ENCODE measurements at places on chromosomes 1 and 21.

GRCh38 chr1:77076759-77077158 is 142.5 kb downstream of the PIGK start:
- H3K36me3 ChIP-seq: no peaks in the 10 kb centered on the region
- DNase-seq: no peak
- no peak overlapping the region for H3K27ac ChIP-seq
- no peaks in the 10 kb centered on the region for H3K27me3 ChIP-seq

GRCh38 chr1:203320591-203321272 is 15.4 kb downstream of the BTG2 start:
- H3K27ac ChIP-seq: peak overlapping the region; percentile 56
- H3K4me3 ChIP-seq: no peak overlapping the region
- no peaks in the 10 kb centered on the region for H3K36me3 ChIP-seq
- peaks cover 47% of the 10 kb centered on the region for H3K4me1 ChIP-seq

GRCh38 chr1:109763646-109764415 is at the start of gene EPS8L3:
Gene EPS8L3 (minus strand): TSS chr1:109763923. CDS start chr1:109761749, 2,174 bp downstream.
- H3K4me1 ChIP-seq: peaks cover 15% of the 10 kb centered on the region
- no peaks in the 10 kb centered on the region for H3K36me3 ChIP-seq
- no peak within 1 kb of the TSS for H3K4me3 ChIP-seq
- no peaks in the 10 kb centered on the region for H3K27me3 ChIP-seq
- peak within 1 kb of the TSS; percentile 38 for H3K27ac ChIP-seq

GRCh38 chr1:48093696-48094528 is 96.7 kb upstream of the TRABD2B start:
- no peaks in the 10 kb centered on the region for H3K4me1 ChIP-seq
- peaks cover 40% of the 10 kb centered on the region for H3K27me3 ChIP-seq
- H3K27ac ChIP-seq: no peak overlapping the region
- H3K4me3 ChIP-seq: no peak overlapping the region
- DNase-seq: peak; percentile 82

GRCh38 chr1:217274416-217274815 is 356.5 kb downstream of the GPATCH2 start:
- H3K27ac ChIP-seq: no peak overlapping the region
- DNase-seq: no peak
- H3K36me3 ChIP-seq: no peaks in the 10 kb centered on the region
- no peaks in the 10 kb centered on the region for H3K27me3 ChIP-seq
- no peaks in the 10 kb centered on the region for H3K4me1 ChIP-seq

GRCh38 chr1:185208626-185209180 is 51.7 kb downstream of the SWT1 start:
- H3K36me3 ChIP-seq: no peaks in the 10 kb centered on the region
- H3K4me1 ChIP-seq: no peaks in the 10 kb centered on the region
- H3K27ac ChIP-seq: no peak overlapping the region
- DNase-seq: no peak

GRCh38 chr1:97209381-97209957 is 487.9 kb downstream of the PTBP2 start:
- no peak overlapping the region for H3K4me3 ChIP-seq
- DNase-seq: no peak
- H3K36me3 ChIP-seq: no peaks in the 10 kb centered on the region
- no peaks in the 10 kb centered on the region for H3K4me1 ChIP-seq
- no peaks in the 10 kb centered on the region for H3K27me3 ChIP-seq

DNA sequence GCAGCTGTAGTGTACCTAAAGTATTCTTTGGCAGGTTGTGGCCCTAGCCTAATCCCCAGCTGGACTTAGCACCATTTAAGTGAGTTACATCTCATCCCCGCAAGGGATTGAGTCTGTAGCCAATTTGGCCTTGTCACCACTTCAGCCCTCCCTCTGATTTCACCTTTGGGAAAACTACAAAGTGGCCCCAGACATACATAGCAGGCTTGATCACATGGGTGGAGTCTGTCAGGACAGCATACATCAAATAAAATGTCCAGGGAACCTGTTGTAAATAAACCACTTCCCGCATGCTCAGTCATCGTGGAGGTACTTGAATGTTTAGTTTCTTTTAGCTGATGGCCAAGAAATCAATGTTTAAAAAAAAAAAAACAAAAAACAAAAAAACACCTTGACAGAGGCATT is 142.5 kb downstream of the DHRS3 start:
- H3K27me3 ChIP-seq: no peaks in the 10 kb centered on the region
- peak overlapping the region; percentile 60 for H3K27ac ChIP-seq
- H3K4me1 ChIP-seq: peaks cover 59% of the 10 kb centered on the region
- H3K36me3 ChIP-seq: no peaks in the 10 kb centered on the region

DNA sequence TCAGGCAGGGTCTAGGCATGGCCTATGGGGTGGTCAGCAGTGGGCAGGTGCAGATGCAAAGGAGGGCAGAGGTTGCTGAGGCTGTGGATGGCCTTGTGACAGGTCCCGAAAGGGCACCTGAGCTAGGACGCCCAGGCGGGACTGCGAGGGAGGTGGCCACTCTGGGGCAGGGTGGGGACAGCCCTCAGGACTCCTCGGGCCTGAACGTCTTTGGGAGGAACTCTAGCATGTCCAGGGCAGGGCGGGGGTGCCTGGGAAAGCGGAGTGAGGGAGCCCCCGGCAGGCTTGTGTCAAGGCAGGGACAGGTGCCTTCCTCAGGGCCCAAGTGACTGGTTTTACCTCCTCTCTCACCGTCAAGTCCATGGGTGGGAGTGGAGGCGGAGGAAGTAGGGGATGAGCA is 125.4 kb upstream of the WNT4 start:
- no peaks in the 10 kb centered on the region for H3K36me3 ChIP-seq
- H3K27ac ChIP-seq: no peak overlapping the region

DNA sequence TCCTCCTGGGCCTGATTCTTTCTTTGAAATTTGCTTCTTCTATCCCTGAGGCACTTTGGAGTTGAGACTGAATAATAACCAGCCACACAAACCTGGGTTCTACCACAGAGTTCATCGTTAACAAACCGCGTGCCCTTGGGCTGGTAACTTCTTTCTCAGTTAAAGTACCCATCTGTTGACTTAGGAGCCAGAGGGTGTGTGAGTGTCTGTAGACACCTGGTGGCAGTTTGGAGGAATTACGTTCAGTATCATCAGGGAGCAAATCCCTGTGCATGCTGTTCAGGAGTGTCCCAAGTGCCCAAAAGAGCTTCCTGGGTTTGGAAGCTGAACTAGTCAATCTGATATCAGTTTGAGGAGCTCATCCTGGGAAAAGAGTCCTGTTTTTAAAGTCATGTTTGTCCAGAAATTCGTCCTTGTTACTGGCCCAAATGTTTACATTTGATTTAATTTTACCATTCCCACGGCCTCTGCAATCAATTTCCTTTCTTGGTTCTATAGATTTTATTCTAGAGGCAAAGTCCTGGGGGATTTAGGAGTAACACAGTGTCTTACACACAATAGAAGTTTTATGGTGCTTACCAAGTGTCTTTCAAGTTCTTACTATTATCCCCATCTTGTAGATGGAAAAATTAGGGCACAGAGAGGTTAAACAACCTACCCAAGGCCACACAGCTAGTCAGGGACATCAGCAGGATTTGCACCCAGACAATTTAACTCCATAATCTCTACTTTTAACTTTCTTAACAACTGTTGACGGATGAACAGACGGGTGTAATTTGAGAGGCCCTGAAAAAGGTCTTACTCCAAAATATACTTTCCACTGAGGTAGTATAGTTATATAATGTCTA is 26.7 kb upstream of the RPTN start:
- peak; percentile 52 for DNase-seq
- H3K27me3 ChIP-seq: no peaks in the 10 kb centered on the region
- H3K4me1 ChIP-seq: peaks cover 12% of the 10 kb centered on the region
- H3K27ac ChIP-seq: no peak overlapping the region

GRCh38 chr1:234670967-234671626 is 61.1 kb upstream of the IRF2BP2 start:
- H3K27me3 ChIP-seq: no peaks in the 10 kb centered on the region
- no peak overlapping the region for H3K4me3 ChIP-seq

DNA sequence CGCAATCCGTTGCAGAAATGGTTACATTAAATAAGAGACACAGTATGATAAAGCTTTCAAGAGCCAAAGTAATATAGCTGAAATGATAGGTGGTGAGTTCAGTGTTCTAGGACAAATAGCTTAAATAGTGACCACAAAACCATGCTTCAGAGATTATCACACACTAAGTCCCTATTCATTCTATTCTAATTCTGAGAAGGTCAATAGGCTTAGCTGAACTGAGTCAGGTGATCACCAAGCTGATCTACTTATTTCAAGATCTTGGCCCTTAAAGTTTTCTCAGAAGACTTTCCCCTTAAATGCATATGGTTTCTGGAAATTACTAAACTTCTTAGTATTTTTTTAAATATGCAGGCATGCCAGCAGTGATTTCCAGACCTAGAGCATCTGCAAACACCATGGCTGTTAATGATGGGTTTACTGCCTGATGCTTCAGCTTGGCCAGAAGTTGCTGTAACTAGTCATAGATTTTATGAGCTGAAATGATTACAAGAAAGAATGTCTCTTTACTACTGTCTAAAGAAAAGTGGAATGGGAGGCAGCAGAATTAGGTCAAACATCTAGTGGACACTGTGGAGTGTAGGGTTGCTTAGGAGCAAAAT is 242.9 kb downstream of the ST6GALNAC3 start:
- DNase-seq: peak; percentile 34
- no peak overlapping the region for H3K4me3 ChIP-seq
- H3K27me3 ChIP-seq: no peaks in the 10 kb centered on the region
- H3K36me3 ChIP-seq: no peaks in the 10 kb centered on the region
- no peak overlapping the region for H3K27ac ChIP-seq

DNA sequence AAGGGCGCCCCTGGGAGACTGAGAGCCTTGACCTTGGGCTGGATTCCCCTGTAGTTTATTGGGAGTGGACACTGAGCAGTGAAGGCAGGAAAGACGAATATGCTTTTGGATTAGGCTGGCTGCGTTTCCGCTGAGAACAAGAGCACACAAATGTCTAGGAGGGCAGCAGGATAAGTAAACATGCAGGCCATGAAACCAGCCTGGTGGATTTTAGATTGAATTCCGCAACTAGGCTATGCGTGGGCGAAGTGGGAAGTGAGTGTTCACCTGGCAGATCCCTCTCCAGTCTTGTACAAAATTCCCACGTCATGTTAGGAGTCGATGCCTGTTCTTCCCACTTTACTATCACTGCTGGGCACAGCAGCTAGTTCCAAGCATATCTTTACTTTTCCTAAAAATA is 21.4 kb upstream of the KCNJ6 start:
- no peak for DNase-seq
- H3K4me1 ChIP-seq: no peaks in the 10 kb centered on the region
- no peaks in the 10 kb centered on the region for H3K27me3 ChIP-seq
- H3K27ac ChIP-seq: no peak overlapping the region

GRCh38 chr1:175174309-175175102 is 18.1 kb downstream of the KIAA0040 start:
- no peak overlapping the region for H3K27ac ChIP-seq
- peaks cover 42% of the 10 kb centered on the region for H3K4me1 ChIP-seq
- no peak for DNase-seq
- H3K4me3 ChIP-seq: no peak overlapping the region

GRCh38 chr1:214441119-214441518 is 110.3 kb downstream of the PTPN14 start:
- H3K36me3 ChIP-seq: no peaks in the 10 kb centered on the region
- no peak for DNase-seq
- no peak overlapping the region for H3K27ac ChIP-seq
- peaks cover 8% of the 10 kb centered on the region for H3K4me1 ChIP-seq

DNA sequence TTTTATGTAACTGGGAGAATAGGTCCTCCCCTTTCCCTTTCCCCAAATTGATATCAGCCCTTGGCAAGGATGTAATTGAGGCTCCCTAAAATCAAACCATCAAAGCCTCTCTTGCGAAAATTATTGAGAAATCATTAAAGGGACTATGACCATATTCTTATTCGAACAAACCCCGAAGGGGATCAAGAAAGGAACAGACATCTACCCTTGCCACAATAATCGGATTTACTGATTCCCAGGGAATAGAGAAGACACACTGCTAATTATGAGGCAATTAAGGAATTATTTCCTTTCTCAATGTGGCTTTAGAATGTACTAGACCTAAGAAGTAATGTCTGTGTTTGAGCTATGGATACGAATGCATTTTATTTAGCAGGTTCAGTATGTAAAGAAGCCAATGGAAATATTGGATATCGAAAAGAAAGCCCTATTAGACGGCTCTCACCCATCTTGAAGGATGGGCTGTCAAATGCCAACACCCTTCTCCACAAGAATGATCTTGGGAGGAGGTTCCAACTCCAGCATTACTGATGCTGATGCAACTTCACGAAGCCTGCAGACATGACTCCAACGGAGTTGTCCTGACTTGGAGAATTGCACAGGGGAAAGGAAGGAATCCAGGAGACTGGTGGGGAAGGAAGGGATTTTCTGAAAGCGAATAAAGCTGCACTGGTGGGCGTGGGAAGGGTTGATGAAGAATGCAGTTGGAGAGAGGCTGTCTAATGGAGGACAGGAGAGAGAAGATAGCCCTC is 11.6 kb upstream of the PTPRF start:
- no peaks in the 10 kb centered on the region for H3K36me3 ChIP-seq
- H3K4me3 ChIP-seq: no peak overlapping the region
- no peaks in the 10 kb centered on the region for H3K4me1 ChIP-seq
- no peak overlapping the region for H3K27ac ChIP-seq

GRCh38 chr21:34085129-34085528 is 11.8 kb downstream of the MRPS6 start:
- no peaks in the 10 kb centered on the region for H3K27me3 ChIP-seq
- no peak overlapping the region for H3K27ac ChIP-seq
- H3K4me1 ChIP-seq: no peaks in the 10 kb centered on the region
- DNase-seq: no peak
- H3K4me3 ChIP-seq: no peak overlapping the region

DNA sequence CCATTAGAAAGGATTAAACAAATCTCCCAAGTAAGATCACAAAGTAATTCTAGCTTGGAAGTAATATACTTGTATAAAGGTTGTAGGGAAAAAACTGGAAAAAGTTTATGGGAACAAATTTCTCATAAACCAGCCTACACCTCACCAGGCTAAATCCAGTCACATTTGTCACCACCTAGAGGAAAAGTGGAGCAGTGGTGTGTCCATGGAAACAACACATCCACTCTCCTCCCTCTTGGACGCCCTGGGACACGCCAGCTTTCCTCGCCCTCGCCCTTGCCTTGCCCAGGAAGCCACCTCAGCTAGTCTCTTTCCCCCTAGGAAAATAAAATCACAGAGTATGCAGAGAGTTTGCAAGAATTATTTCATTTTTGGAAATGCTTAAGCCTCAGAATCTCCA is 2.2 kb downstream of the PALMD start:
- DNase-seq: peak; percentile 34
- H3K27me3 ChIP-seq: no peaks in the 10 kb centered on the region
- H3K4me3 ChIP-seq: peak overlapping the region; percentile 28
- peaks cover 6% of the 10 kb centered on the region for H3K4me1 ChIP-seq
- H3K27ac ChIP-seq: peak overlapping the region; percentile 86

DNA sequence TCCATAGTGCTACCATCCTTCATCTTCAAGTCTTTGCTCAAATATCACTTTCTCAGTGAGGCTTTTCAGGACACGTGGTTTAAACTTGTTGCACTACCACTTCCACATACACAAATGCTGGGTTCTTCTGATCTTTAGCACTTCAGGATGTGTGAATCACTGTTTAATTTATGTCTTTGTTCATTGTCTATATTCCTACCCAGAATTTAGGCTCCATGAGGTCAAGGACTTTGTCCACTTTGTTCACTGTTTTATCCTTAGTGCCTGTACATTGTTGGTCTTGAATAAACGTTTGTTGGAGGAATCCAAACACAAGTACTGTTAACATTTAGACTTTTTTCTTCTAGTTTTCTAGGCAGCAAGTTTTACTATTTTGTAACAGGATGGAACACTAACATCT is 42.6 kb upstream of the RALGPS2 start:
- no peaks in the 10 kb centered on the region for H3K27me3 ChIP-seq
- DNase-seq: no peak
- no peaks in the 10 kb centered on the region for H3K4me1 ChIP-seq
- no peak overlapping the region for H3K27ac ChIP-seq
- H3K4me3 ChIP-seq: no peak overlapping the region
- H3K36me3 ChIP-seq: no peaks in the 10 kb centered on the region
